NCI-H2081 treated with DMSO at 0.1 percent for 48 hours (cell line): ENCODE measurements at places on chromosomes 4 and X.

DNA sequence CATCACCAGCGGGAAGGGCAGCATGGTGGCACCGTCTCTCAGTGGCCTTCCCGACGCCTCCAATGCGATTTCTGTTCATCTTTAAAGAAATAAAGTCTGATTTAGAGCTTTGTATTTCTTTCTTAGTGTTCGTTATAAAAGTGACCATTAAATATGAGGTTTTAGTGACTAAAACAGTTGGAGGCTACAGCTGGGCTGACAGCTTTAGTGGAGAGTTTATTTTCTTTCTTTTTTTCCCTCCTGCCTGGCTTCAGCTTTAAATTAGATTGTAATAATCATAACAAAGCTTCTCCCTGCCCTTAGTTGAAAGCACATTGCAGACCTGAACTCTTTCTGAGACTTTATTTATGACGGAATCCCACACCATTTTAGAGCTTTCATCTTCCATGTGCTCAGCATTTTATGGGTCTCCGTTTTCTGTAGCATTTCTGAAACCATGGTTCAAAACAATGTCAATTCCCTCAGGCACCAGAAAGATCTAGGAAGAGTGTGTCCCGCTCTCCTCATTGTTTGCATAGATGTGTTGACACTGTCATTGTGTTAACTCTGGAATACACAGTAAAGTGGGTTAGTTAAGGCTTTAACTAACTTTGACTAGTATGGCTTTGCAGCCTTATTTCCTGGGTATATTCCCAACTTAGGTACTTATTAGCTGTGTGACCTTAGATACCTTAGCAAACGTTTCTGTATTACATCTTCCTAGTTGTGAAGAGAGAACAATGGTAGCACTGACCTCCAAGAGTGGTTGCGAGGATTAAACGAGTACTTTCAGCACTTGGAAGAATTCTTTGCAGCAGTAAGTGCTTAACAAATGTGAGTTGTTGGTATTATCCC, 97.4 kb upstream of the PGRMC2 start:
- no peak for DNase-seq

GRCh38 chr4:10458177-10458576, 951 bp upstream of the ZNF518B start:
- no peak for DNase-seq

DNA sequence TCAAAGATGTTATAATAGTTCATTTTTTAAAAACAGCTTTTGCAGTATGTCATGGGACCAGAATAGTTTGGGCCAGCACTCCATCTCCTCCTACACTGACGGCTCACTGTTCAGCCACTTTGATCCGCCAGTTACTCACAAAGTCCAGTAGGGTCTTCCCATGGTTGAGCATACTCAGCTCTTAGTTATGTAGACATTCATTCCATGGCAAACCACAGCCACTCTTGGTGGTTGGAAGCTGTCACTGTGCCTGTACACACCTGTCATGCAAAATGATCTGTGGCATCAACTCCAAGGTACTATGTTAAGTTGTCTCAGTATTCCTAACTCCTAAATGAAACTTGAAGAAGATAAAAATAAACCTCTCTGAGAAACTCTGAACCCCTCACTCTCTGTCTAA, 127.2 kb downstream of the NR3C2 start:
- no peak for DNase-seq

GRCh38 chrX:19281256-19281655, 62.5 kb upstream of the PDHA1 start:
- no peak for DNase-seq
